ENCODE measurements at places on chromosomes 3 and 15.

GRCh38 chr3:16849229-16849628, 35.5 kb upstream of the PLCL2 start:
- DNase-seq = peak; percentile 70

GRCh38 chr15:94229591-94230369, 1.6 kb upstream of the MCTP2 start:
- DNase-seq = peak; percentile 55

DNA sequence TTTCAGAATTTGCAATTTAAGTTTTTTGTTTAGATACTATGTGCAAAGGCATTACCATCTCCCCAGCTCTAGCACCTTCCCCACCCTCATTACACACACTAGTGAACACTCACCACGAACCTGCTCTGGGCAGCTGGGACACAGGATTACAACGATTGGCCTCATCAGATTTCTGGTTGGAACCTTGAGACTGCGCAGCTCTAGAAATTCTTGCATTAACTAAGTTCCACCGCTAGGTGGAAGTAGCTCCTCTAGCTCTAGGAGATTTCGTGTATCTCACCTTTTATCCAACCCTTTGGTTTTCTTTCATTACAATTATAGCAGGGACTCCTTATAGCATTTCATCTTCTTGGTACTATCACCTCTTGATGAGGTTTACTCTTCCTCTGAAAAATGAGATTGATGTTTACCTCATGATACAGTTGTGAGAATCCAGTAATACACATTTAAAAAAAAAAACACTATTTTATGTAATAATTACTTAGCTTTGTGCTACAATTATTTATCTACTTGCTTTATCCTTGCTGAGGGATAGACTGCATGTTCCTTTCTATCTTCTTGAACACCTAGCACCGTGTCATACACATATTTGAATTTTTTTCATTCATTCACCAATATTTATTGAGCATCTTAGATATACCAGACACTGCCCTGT, 28.7 kb upstream of the PLOD2 start:
- no peak for DNase-seq

DNA sequence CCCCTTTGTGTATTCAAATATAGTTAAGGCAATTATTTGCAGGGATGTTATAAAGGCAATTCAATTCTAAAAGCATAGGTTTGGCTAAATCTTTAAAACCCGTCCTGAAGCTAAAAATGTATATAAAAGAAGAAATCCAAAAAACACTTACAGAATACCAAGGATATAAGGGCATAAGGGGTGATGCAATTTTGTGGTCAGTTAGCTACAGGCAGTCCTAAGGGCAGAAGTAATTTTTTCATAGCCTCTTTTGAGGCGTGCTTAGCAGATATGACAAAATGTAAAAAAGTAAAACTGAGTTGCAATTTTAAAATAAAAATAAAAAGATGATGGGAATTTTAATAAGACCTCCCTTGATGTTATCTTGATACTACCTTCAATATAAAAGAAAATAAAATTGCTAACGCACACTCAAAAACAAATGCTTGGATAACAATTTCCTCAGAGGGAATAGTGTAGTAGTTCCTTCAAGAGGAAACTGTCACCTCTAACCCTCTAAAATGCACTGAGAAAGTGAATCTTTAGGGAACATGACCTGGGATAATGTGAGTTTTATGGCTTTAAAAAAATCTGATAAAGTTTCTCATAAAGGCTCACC, 104.2 kb downstream of the MYH15 start:
- no peak for DNase-seq

- no peak for DNase-seq
Observed at GRCh38 chr3:55309336-55309735, 177.8 kb downstream of the WNT5A start.

DNA sequence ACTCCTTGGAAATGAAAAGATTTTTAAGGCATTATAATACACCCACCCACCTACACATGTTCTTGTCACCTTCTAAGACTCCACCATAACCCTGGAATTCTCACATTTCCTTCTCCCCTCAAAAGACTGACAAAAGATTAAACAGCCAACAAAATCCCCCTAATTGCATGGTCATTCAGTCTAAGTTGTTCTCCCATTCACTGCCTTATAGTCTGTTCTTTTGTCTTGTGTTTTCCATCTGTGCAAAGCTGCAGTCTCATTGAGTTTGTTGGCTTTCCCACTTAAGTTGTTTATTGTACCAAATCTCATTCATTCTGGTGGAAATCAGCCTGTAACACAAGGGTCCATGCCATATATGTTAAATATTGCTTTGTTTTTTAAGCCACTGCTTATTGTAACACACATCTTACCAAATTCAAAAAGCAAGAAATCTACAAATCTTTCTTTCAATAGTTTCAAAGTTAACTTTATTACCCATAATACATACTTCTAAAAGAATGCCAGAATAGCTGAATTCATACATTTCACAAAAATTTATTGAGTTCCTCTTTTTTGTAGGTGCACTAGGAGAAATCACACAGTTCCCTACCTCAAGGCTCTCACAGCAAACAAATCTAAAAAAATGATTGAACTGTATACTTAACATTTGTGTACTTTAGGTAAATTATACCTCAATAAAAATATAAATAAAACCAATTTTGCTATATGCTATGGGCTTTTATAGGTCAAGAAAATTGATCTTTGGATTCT, 2.4 kb upstream of the RCN2 start:
- no peak for DNase-seq

DNA sequence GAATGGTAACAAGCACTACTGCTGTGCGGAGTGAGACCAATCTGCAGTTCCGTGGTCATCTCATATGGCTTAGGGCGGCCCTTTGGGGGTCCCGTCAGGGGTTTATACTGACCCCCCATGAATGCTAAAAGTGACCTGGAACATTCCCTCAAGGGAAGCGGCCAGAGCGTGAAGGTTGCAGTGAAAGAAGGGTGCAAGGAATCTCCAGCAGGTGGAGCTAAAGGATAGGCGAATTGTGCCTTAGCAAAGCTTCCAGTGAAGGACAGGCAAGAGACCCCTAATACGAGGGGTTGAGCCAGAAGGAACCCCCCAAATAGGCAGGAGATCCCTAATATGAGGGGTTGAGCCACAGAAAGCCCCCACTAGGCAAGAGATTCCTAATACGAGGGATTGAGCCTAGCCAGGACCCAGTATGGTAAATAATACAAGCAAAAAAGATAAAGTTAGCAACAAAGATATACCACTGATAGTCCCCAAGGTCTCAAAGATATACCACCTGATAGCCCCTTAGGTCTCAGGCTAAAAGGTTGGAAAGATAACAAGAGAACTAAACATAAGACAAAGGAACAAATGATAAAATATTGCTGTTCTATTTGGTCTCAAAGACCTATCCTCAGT, 32.8 kb downstream of the ZNF589 start:
- peak; percentile 47 for DNase-seq

- no peak for DNase-seq
Observed at GRCh38 chr3:15038306-15038705, 26.8 kb downstream of the MRPS25 start.

GRCh38 chr15:85472349-85472748, 91.9 kb downstream of the AKAP13 start:
- no peak for DNase-seq

GRCh38 chr15:77371850-77372563, 47.9 kb downstream of the PEAK1 start:
- DNase-seq = no peak

DNA sequence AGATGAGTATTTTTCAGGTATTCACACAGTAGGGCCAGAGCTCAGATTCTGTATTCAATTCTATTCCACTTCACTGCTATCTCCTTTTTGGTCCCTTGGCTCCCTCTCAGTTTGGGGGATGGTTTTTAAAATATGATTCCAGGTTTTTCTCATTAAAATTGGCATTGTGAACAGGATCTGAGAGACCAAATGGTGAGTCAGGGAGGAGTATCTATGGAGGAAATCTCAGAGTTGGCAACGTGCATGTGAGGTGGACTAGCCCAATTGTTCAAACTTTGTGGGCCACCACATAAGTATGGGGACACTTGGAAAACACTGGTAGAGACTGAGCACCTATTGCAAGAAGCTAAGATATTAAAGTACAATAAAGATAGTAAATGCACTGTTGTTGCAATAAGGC, 53.9 kb upstream of the TTC14 start:
- no peak for DNase-seq

DNA sequence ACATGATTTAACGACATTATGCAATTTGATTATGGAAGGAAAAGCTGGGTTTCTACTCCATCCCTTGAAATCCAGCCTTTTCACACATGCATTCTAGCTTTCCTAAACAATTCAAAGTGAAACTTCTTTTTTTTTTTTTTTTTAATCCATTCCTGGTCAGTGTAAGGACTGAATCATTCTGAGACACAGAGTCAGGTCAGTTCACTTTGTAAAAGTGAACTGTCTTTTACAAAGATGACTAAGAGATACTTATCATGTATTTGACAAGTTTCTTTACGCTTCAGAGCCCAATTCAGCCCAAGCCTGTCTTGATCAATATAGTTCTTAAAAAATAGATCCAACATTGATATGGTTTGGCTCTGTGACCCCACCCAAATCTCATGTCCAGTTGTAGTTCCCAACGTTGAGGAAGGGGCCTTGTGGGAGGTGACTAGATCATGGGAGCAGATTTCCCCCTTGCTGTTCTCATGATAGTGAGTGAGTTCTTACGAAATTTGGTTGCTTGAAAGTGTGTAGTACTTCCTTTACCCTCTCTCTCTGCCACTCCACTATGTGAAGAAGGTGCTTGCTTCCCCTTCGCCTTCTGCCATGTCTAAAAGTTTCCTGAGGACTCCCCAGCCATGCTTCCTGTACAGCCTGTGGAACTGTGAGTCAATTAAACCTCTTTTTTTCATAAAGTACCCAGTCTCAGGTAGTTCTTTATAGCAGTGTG, 345.6 kb upstream of the THBS1 start:
- DNase-seq = no peak

GRCh38 chr3:161939918-161940620, 443.5 kb downstream of the OTOL1 start:
- no peak for DNase-seq

GRCh38 chr3:32420126-32421038, 28.7 kb downstream of the CMTM7 start:
- DNase-seq = peak; percentile 43

DNA sequence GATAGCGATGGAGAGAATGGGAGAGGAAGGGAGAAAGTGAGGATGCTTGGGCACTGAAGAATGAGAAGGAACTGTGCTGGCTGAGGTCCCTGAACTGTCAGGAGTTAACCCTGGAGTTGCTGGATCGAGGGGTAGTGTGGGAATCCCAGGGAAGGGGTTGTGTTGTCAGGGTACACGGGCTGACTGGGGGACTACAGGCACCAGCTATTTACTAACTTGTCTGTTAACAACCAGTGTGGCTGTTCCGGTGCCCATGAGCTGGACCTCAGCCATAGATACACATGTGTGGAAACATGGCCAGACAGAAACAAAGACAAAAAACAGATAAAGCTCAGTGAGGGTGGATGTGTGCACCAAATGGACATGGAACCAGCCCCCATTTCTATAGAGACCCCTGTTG, 55.1 kb downstream of the GASK1A start:
- DNase-seq = no peak

GRCh38 chr3:120113128-120114116, 19.2 kb upstream of the GSK3B start:
- no peak for DNase-seq
